ENCODE measurements at places on chromosomes 16 and 17.

- no peak for DNase-seq
Observed at GRCh38 chr16:14148016-14148415, 76.9 kb downstream of the MRTFB start.

GRCh38 chr17:30226878-30227277, 8.6 kb downstream of the SLC6A4 start:
- DNase-seq: no peak

- DNase-seq: no peak
Observed at GRCh38 chr16:57704905-57705852, 10.6 kb downstream of the DRC7 start.

- no peak for DNase-seq
Observed at GRCh38 chr17:17051791-17052461, 9.7 kb downstream of the MPRIP start.

DNA sequence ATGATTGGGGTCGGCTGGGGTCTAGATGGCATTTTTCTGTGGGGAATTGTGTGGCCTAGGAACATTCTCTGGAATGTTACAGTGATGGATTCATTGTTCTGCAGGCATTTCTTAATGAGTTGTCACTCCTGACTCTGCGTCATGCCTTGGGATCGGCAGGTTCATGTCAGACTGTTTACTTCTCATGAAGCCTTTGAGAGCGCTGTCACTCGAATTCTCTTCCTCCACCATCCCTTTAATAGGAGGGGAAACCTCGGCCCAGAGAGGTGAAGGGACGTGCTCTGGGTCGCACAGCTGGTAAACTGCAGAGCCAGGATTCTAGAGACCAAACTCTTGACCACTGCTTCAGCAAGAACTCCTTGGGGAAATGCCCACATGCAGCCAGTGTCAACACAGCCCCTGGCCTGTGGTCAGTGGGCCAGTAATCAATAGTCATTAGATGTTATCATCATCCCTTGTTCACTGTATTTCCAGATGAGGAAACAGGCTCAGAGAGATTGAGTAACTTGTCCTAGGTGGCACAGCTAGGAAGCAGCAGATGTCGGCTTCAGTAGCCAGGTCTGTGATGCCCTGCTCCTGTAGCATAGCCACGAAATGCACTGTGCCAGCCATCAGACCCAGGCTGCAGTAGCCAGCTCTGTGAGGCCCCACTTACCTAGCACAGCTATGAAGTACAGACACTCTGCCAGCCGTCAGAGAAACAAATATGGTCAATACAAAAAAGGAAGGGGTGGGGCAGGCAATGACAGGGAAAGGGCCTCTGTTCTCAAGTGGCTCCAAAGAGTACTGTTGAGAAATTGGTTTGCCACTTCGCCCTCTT, 259.0 kb downstream of the CPPED1 start:
- no peak for DNase-seq

GRCh38 chr16:8819411-8820034, 21.9 kb downstream of the PMM2 start:
- DNase-seq: no peak

GRCh38 chr17:60087882-60088669, 9.4 kb upstream of the HEATR6 start:
- DNase-seq: no peak

DNA sequence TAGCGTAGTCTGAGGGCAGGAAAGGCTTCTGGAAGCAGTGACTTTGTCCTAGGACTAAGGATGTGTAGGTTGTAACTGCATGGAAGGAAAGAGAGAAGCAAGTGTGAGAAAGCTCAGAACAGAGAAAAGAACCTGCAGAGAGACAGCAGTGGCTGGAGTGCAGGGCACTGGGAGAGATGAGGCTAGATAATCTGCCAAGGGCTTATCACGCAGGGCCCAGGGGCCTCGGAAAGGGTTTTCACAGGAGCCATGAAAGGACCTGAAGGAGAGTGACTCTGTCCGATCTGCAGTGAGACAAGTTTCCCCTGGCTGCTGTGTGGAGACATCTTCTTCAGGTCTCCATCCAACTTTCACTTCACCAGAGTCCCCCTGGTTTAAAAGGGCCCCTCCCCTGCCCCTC, 7.1 kb upstream of the SRCAP start:
- no peak for DNase-seq

DNA sequence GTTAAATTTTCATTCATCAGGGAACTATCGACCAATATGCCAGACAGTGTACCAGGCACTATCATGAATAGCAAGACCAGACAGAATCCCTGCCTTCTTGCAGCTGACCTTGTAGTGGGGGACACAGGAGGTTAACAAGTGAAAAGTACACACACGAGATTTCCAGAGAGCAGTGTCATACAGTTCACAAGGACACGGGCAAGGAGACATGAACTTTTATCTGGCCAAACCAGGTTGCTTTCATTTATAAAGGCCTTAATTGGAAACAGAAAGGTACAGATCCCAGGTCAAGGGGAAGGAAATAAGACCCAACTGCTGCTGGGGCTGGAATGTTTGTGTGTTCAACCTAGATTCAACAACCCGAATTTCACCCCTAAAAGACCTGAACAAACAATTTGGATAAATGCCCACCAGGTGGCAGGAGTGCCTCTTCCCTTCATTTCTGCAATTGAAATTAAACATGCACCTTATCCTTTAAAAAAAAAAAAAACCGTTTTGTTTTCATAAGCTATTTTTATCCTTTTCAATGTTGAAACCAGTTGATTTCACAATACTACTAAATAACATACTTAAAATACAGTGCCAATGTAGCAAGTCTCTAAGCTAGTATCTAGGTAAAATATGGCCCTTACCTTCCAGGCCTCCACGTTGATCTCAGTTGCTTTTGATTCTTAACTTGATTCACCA, 65.9 kb downstream of the EMP2 start:
- peak; percentile 20 for DNase-seq

DNA sequence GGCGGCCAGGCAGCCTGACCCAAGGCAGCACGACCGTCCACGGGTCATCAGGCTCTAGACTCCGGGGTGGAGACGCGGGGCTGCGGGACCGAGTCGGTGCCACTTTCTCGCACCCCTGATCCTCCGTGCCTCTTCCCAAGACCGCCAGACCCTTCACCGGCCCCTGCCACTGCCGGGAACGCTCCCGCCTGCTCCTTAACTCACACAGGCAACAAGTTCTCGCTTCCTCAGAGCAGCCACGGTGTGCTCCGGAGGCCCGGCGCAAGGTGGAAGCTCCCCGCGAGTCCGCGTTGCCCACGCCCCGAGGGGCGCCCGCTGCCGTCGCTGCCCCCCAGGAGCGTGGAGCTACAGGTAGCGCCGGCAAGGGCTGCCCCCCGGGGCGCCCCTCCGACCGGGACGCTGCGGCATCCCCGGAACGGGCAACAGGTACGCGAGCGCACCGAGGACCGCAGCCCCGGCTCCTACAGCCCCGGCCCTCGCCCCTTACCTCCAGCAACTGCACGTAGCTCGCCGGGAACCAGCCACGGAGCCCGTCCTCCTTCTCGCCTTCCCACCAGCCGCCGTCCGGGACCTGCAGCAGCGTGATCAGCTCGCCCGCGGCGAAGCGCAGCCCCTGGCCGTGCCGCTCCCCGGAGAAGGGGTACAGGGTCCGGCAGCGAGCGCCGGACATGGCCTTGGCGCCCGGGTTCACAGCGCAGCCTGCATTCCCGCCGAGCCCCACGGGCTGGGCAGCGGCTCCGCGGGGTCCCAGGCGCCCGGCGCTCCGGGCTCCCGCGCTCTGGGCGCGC, 491 bp downstream of the GAS7 start:
- DNase-seq: no peak

GRCh38 chr17:15260376-15261257, 4.5 kb downstream of the PMP22 start:
- peak; percentile 61 for DNase-seq

- DNase-seq: no peak
Observed at GRCh38 chr16:67948015-67948414, 4.1 kb upstream of the LCAT start.

DNA sequence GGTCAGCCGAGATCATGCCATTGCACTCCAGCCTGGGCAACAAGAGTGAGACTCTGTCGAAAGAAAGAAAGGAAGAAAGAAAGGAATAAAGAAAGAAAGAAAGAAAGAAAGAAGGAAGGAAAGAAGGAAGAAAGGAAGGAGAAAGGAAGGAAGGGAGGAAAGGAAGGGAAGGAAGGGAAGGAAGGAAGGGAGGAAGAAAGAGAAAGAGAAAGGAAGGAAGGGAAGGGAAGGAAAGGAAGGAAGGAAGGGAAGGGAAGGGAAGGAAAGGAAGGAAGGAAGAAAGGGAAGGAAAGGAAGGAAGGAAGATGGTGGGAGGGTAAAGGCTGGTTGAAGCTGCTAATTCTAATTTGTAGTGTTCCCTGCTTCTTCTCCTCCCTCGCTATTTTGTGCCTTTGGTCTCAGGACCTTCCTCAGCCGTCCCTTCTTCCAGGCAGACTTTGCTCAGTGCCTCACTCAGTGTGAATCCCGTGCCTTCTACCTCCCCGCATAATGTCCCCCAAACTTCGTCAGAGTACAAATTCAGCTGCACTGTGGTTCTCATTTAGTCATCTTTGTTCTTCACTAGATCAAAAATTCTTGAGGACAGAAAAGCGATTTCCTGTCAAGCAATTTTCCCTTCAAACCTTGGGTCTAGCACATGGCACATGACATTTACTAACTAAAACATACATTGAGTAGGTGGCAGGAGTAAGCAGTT, 31.1 kb upstream of the PAFAH1B1 start:
- no peak for DNase-seq

GRCh38 chr17:60909405-60909804, 231.8 kb downstream of the BCAS3 start:
- DNase-seq: no peak

GRCh38 chr17:17269926-17270773, 10.9 kb downstream of the COPS3 start:
- DNase-seq: no peak

GRCh38 chr16:61215605-61216004, 820.6 kb downstream of the CDH8 start:
- no peak for DNase-seq

DNA sequence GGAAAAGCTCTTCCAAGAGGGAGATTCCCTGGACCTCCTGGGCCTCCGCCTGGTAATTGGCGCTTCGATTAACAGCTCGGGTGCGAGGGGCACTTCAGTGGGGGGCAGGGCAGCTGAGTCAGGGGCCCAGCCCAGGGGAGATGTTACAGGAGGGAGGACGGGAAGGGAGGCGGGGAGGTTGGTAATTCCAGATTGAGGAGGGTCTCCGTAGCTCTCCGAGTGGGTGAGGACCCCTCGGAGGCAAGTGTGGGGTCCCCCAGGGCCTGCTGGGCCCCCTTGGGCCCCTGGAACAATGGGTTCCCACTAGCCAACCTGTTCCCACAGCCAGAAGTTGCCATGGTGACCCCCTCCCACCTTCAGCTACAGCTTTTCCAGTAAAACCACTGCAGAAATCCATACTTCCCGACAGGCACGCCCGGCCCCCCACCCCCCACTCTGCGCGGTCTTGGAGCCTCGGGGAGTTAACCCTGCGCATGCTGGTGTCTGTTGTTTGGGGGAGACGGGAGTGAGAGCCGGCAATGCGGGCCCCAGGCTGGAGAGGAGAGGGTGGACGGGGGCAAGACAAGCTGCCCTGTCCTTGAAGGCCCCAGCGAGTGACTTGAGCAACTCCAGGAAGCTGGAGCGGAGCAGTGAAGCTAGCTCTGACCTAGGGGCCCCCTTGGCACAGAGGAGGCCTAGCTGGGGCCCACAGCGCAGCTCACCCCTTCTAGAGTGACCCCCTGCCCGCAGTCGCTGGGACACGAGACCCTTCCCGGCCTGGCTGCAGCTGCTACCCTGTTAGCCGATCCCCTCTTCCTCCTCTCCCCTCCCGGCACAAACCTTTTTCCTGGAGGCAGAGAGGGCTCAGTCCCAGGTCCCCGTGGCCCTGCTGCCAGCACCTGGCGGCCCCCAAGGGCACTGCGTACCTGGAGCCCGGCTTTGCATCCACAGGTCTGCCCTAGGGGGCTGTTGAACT, 37.8 kb downstream of the TMEM235 start:
- DNase-seq: no peak

DNA sequence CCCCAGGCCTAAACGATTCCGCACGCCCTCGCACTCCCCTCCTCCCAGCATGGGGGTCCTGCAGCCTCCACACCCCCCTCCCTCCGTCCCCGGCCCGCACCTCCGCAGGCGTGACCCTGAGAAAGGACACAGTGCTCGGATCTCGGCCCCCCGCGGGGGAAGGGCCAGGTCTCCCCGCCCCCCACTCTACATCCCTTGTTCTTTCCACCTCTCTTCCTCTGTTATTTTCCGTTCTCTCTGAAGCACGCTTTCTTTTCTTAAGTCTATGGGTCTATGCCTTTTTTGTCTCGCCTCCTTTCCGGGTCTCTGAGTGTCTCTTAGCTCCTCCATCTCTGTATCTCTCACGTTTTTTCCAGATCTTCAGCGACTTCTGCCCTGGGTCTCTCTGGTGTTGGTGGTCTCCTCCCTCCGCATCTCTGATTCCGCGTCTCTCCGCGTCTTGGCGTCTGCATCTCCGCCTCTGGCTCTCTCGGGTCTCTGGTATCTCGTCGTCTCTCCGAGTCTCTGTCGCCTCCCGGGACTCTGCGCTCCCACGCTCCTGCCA, 2.1 kb upstream of the HES7 start:
- peak; percentile 15 for DNase-seq

GRCh38 chr16:24988593-24989338, 26.4 kb downstream of the ARHGAP17 start:
- no peak for DNase-seq

DNA sequence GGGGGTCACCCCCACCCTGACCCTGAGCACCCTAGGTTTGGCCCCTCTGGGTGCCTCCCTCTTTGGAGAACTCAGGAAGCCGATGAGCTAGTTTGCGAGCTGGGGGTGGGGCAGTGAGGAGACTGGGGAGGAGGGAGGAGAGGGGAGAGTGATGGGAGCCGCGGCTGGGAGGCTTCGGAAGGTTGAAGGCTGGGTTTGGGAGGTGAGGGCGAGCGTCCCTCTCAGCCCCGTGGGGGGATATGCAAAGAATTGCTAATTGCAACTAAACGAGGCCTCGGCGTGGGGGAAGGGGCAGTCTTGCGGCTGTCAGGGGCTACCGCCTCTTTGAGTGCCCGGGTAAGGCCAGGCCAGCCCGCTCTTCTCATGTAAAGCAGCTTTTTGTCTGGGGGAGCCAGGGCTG, 17.6 kb upstream of the FZD2 start:
- DNase-seq: no peak

DNA sequence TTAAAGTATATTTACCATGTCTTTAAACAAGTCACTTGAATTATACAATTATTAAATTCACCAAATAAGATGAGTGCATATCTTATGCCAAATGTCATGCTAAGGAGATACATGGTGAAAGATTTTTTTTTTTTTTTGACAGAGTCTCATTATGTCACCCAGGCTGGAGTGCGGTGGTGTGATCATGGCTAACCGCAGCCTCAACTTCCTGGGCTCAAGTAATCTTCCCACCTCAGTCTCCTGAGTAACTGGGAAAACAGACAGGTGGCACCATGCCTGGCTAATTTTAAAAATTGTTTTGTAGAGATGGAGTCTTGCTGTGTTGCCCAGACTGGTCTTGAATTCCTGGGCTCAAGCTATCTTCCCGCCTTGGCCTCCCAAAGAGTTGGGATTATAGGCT, 149.0 kb upstream of the GOT2 start:
- no peak for DNase-seq
